ENCODE measurements at places on chromosomes 11 and 22.
A peak's percentile ranks its signal among the peaks of the same experiment; 100 is the strongest.

- no peak for DNase-seq
Observed at GRCh38 chr11:108732395-108732794, 67.5 kb downstream of the DDX10 start.

DNA sequence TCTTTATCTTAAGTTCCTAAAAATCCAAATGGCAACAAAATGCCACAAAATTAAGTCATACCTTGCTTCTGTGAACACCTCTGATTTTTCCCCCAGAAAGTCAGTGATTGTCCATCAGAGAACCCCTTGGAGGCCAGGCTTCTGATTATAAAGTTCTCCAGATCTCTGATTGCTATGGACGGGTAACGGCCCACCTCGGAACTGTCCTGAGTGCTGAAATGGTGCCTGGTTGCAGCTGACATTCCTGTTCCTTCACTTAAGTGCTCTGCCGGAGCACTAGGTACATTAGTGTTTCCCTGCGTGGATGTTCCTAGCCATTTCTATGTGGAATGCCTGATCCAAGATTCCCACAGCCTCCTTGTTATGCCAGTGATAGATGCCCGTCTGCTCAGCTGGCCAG, 85.0 kb downstream of the CHST1 start:
- no peak for DNase-seq

- DNase-seq: no peak
Observed at GRCh38 chr11:131538322-131538721, 167.9 kb downstream of the NTM start.

DNA sequence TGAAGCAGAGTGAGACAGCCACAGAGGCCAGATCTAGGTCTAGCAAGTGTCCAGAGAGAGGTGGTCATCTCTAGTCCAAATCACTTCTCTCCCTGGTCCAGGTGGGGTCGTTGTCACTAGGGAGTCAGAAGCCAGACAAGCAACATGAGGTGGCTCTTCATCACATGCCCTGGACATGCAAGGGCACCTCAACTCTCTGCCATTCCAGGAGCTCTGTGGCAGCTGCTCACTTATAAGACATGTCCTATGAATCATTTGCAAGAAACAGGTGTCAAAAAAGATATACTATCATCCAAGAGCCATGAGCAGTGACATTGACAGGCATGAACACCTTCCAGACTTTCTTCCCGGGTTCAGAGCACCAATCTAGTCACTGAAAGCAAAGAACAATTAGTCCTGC, 130.8 kb downstream of the GALNT18 start:
- no peak for DNase-seq

DNA sequence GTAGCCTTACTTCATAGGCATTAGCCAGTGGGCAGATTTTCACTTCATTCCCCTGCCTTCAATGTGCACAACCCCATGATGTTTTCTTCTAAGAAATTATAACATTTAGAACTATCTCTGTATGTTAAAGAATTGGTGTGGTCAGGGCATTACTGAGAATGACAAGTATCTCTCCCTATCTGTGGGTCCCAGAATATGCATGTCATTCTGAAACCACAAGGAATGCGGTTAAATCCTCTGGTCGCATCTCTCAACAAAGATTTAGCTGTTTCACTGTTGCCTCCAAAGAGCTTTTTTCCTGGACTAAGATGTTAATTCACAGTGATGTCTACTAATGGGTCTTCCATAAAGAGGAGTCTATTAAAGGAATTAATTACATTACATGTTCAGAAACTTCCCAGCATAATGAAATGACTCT, 62.7 kb downstream of the LIF start:
- DNase-seq: no peak

DNA sequence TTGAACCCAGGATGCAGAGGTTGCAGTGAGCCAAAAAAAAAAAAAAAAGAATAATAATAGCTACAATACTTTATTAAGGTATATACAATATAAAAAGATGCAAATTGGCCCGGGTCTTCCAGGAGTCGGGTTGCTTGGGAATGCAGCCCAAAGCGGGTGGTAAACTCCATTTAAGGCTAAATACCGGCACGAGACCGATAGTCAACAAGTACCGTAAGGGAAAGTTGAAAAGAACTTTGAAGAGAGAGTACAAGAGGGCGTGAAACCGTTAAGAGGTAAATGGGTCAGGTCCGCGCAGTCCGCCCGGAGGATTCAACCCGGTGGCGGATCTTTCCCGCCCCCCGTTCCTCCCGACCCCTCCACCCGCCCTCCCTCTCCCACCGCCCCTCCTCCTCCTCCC, 143.3 kb downstream of the DLG2 start:
- DNase-seq: no peak

- DNase-seq: no peak
Observed at GRCh38 chr22:46402505-46402904, 67.0 kb downstream of the TRMU start.

- no peak for DNase-seq
Observed at GRCh38 chr11:134260503-134260902, 7.1 kb downstream of the ACAD8 start.

- no peak for DNase-seq
Observed at GRCh38 chr22:48192920-48193319, 1430.5 kb downstream of the TBC1D22A start.

DNA sequence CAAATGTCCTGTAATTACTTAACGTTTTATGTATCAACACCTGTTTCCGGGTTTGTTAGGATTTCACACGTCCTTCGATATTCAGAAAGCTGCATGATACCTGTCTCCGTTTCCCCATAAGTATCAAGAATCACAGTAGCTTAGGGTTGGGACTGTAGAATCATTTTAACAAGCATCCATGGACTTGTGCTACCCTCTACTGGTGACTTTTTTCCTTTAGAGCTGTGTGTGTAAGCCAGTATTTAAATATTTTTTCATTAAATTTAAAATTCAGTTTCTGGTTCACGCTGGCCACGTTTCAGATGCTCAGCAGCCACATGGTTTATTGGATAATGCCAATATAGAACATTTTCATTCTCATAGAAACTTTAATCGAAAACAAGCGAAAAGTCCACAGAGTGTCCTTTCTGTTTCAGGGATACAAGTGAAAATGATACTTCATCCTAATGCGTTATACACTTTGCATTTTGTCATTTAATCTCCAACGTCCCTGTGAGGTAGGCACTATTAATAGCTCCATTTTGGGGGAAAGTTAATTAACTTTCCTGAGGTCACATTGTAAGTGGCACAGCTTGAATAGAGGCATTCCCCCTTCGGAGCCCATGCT, 61.5 kb upstream of the SLC25A18 start:
- peak; percentile 8 for DNase-seq

DNA sequence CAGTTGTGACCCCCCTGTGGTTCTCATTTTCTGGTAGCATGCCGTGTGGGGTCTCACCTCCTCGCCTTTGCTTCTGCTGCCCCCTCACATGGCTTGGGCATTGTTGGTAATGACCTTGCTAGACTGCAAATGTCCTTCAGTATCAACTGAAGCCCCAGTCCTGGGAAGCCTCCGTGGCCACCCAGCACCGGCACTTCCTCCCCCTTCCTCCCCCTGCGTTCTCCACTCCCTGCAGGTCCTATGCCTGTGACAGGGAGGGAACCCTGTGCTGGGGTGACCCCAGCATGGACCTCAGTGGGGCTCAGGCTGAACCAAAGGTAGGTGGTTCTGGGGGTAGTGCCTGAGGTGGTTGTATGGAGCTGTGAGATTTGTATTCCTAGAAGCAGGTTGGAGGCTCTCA, 5.9 kb downstream of the ST3GAL4 start:
- DNase-seq: no peak

DNA sequence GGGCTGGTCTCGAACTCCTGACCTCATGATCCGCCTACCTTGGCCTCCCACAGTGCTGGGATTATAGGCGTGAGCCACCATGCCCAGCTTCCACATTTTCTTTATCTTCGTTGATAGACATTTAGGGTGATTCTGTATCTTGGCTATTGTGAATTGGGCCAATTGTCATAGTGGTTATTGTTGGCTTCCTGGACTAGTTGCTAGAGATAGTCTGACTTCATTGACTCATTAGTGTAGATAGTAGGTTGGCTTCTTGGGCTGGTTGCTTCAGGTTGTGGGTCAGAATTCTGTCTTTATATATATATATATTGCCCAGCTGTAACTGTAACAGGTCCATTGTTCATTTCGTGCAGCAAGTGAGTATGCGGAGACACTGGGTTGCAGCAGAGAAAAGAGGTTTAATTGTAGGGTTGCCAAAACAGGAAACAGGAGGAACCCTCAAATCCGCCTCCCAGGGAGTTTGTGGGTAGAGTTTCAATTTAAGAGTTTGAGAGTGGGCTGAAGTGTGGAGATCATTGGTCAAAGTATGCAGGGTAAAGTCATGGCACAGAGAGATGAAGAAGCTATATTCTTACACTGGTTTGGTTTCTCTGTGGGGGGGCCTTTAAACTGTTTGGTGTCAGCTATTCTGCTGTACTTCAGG, 22.0 kb downstream of the ATG13 start:
- no peak for DNase-seq

DNA sequence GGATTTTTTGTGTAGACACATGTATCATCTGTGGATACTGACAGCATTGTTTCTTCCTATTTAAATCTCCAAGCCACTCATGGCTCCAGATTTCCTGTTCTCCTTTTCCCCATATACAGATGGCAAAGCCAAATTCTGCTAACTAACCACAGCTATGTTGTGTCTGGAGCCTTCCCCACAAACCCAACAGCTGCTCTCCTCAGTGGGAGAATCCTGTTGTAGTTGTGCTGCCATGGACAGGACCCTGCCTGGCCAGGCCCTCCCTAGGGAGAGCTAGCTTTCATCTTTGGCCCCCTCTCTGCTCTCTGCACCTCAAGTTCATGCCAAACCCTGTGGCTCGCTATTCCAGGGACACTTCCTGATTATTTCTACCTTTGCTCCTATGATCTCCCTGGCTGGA, 106.4 kb upstream of the CCDC90B start:
- no peak for DNase-seq

- no peak for DNase-seq
Observed at GRCh38 chr11:112316971-112317370, 56.3 kb upstream of the PLET1 start.

DNA sequence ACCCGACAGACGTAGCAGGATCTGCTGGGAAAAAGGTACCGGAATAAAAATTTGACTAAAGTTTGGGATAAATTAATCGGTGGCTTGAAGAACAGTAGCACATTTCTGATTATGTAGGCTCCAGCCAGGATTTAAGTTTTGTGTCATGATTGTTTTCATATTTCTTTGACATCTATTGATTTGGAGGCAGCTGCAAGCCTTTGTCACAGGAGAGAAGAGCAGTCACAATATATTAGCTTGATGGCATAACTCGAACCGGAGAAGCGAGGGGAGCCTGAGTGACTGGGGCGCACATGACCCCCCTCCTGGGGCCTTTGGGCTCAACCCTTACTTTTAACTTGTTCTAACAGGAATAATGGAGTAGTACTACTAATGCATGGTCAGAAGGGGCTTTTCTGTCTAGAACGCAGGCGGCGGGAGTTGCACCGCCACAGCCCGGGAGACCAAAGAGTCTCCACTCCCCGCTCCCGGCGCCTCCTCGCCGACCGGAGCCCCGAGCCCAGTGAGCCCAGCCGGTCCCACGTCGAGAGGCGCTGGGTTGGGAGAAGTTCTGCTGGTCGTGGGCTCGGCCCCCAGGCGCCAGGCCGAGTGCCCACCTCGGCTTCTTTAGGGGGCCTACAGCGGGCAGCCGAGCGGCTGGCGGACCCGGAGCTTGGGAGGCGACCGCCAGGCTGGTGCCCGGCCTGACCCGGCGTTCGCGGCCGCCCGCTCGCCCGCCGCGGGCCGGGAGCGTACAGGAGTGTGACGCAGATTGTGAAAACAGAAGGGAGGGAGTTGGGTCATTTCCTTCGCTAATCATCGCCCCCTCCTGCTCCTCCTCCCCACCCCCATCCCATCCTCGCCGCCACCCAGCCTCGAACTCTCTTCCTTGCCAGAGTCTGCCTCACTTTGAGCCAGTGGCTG, 15.7 kb upstream of the PAX6 start:
- no peak for DNase-seq

DNA sequence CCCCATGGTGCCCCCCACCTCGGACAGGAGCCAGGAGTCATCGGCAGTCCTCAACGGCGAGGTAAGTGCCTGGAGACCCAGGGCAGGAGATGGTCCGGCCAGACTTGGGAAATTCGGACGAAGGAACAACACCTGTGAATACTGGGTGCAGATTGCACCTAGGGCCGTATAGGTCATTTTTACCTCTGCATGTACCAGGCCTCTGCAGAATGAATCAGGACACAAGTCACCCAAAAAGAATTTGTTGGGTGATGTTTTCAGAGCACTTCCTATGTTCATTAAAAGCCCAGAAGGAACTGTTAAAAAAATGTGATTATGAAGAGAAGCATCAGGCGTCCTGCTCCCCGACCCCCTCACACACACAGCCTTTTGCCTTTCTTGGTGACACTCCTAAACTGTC, 93.9 kb downstream of the C11orf91 start:
- DNase-seq: no peak

- DNase-seq: no peak
Observed at GRCh38 chr22:37183432-37184379, 4.3 kb downstream of the C1QTNF6 start.

DNA sequence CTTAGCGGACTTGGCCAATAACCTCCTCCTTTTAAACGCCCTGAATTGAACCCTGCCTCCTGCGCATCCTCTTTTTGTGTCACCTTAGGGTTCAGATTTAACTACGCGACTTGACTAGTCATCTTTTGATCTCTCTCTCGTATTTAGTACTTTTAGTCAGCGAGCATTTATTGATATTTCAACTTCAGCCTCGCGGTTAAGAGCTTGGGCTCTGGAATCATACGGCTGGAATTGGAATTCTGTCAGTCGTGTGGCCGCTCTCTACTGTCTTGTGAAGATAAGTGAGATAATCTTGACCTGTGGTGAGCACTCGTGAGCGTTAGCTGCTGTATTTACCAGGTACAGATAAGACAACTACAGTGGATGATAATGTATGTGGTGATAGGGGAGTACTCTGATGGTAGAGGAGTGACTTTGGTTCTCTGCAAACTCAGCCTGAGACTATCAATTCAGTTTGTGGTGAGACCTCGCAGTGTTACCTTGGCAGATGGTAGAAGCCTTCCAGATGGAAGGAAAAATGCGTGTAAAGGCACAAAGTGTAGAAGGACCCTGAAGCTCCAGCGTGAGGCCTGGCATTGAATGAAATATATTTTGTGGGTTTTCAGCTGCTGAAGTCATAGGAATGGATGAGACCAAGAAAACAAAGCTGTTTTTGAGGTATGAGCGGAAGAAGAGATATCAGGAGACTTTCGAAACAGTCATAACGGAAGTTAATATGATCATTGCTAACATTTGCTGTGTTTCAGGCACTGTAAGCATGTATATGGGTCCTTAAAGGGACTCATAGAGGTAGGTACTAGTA, 682 bp downstream of the ATM start:
- DNase-seq: peak; percentile 23

GRCh38 chr11:119624102-119624615, 104.8 kb downstream of the NECTIN1 start:
- no peak for DNase-seq

- DNase-seq: no peak
Observed at GRCh38 chr22:19857382-19857781, 2.7 kb upstream of the GNB1L start.
